ENCODE measurements at places on chromosomes 5 and 9.
A peak's percentile ranks its signal among the peaks of the same experiment; 100 is the strongest.

DNA sequence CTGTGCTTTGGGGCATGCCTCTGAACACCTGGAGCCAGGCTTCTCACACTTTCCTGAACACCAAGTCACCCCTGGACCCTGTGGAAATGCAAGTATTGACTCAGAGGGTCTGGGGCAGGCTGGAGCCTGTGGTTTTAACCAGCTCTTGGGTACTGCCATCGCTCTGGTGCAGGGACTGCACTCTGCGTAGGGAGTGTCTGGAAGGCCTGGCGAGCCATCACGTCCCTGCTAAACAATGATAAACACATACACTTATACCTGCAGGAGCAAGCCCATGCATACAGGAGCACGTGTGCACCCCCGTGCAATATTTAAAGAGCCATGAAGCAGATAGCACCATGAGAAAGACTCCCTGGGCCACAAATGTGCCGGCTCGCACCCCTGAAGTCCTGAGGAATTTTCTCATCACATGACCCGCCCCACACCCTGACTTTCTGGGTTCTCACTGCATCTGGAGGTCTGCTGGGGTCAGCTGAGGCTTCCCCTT lies 267.7 kb downstream of the GADD45G start:
- DNase-seq: no peak

- DNase-seq: no peak
Observed at GRCh38 chr5:57303985-57304384, 130.1 kb downstream of the GPBP1 start.

- peak; percentile 58 for DNase-seq
Observed at GRCh38 chr9:85900504-85901201, 40.3 kb upstream of the NAA35 start.

DNA sequence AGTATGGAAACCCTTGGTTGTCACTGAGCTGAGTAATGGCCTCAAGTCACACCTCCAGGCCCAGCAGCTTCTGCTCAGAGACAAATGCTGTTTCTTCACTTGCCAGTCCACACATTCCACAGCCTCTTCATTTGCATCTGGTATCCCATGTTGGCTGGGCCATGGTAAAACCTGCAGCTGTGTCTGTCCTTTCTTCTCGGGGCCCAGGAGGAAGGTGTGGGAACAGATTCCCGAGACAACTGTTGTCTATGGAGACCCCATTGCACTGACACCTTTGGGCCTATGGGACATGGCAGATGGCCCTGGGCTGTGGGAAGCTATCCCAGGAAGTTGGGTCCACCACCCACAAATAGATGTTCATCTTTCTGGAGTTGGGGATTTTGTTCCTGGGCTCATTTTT lies 85.1 kb downstream of the MACROH2A1 start:
- no peak for DNase-seq

- DNase-seq: no peak
Observed at GRCh38 chr9:96062031-96062430, 186.5 kb downstream of the ERCC6L2 start.

DNA sequence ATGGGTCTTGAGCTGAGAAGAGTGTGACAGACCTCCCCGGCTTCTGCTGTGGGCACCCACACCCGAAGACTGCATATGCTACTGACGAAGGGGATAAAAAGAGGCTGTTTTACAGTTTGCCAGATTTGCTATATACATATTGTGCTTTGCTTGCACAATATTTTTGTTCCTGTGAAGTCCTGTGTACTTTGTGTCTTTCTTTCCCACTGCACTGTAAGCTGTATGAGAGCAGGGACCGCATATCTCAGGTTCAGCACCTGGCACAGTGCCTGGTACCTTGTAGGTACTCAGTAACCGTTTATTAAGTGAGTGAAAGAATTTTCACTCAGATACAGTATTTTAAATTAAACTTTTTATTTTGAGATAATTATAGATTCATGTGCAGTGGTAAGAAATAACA lies 8.2 kb upstream of the GARNL3 start:
- DNase-seq: no peak

DNA sequence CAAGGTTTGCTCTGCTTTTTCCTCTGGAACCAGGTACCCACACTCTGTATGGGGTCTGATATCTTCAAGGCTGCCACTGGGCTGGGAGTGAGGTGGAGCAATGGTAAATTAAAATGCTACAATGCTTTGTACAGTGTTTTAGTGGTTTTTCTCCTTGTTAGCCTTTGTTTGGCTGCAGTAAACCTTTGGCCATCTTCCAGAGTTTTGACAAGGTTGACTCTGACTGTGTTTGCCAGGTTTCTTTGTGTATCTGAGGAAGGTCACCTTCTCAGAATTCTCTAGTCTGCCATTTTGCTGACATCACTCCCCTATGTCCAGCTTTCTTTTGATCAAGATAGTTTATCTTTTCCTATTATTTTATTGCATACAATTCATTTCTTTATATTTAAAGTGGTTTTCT lies 11.2 kb downstream of the SPATA31D1 start:
- no peak for DNase-seq

GRCh38 chr5:7753596-7753995 lies 97.3 kb downstream of the CFAP90 start:
- DNase-seq: no peak

- DNase-seq: peak; percentile 24
Observed at GRCh38 chr9:114271556-114272510, 51.1 kb upstream of the ORM1 start.

DNA sequence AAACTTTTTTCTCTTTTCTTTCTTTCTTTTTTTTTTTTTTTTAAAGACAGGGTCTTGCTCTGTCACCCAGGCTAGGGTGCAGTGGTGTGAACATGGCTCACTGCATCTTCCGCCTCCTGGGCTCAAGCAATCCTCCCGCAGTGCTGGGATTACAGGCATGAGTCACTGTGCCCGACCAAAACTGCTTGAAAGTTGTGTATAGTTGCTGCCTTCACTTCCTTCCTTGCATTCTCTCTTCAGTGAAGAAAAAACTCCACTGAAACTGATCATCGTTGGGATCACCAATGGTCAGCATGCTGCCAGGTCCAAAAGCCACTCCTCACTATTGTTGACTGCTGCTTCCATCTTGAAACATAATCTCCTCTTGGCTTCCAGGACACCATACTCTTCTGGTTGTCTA lies 66.6 kb upstream of the CTNNA1 start:
- no peak for DNase-seq

GRCh38 chr5:176810081-176810597 lies at the start of gene UNC5A:
UNC5A (plus strand) TSS chr5:176810559; CDS start chr5:176810751, 192 bp downstream.
- DNase-seq: peak; percentile 75

DNA sequence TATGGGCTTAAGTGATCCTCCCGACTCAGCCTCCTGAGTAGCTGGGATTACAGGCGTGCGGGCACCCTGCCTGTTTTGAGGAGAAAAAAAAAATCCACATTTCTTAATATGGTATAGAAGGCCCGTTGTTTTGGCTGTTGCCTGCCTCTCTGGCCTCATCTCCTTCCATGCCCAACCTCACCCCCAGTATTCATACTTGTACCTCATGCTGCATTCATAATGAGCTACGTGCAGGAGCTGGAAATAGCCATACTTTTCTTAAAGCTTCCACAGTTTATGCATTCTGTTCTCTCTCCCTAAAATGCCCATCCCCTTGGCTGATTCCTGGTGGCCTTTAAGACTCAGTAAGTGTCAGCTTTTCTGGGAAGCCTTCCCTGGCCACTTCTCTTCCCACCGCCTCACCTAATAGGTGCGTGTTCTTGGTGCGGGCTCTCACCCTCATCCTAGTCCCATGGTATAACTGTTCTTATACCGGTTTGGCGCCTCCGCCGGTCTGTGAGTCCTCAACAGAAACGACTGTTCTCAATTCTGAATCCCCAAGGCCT lies 2.1 kb upstream of the TPM2 start:
- no peak for DNase-seq

GRCh38 chr9:131239161-131239975 lies 36.9 kb downstream of the FAM78A start:
- DNase-seq: no peak

GRCh38 chr5:154544646-154545045 lies 66.6 kb upstream of the HAND1 start:
- no peak for DNase-seq

DNA sequence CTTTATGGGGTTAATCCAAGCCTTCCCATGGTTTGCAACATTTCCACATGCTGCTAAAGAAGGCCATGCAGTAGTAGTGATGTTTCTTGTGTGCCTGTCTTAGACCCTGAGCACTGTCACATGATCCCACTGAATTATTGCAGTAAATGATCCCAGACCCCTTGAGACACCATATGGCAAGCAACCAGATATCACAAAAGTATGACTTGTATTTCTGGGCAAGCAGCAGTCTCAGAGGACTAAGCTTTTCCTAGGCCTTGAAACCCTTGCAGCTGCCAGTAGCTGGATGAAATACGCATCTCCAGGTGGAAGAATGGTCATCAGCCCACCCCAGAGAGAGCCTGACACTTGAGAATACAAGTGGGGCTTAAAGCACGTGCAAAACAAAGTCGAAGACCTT lies 41.8 kb downstream of the CDO1 start:
- DNase-seq: no peak

DNA sequence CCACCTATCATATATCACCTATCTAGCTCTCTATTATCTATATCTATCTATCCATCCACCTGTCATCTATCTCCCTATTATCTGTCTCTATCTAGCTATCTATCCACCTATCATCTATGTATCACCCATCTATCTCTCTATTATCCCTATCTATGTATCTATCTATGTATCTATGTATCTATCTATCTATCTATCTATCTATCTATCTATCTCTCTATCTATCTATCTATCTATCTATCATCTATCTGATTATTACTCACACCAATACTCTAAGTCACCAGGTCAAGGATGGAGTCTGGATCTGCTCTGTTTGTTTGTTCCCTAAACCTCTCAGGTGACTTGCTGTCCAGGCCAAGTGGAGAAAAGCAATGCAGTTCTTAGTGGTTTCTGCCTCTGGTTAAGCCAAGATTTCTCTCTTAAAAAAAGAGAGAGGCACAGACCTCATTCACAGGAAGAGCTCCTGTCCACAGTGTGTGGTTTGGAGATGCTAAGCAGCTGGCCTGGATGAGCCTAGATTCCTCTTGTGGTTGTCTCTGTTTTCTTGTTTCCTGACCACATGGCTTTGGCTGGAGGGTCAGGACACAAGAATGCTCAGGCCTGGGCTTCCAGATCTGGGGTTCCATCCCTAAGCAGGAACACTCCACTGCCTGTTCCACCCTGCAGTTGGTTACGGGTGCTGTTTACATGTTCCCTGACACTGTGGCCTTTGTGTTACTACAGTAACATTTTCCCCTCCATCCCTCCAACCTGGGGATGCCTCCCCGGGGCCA lies 133.4 kb downstream of the PHF2 start:
- no peak for DNase-seq

GRCh38 chr9:84212982-84213381 lies 127.6 kb downstream of the SLC28A3 start:
- no peak for DNase-seq

- DNase-seq: no peak
Observed at GRCh38 chr5:143401227-143402016, 2.1 kb downstream of the NR3C1 start.

DNA sequence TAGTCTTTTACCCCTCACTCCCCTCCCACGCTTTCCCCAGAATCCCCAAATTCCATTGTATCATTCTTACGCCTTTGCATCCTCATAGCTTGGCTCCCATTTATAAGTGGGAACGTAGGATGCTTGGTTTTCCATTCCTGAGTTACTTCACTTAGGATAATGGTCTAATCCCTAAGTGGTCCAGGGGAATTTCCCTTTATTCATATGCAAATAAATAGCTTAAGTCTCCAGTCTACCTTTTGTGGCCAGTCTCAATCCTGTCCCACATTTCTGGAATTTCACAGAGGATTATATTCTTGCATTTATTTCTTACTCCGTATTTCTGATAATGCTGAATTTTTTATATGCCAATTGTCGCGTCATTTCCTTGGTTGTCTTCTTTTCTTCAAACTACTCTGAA lies 245.6 kb upstream of the DAB2 start:
- no peak for DNase-seq

- DNase-seq: no peak
Observed at GRCh38 chr5:109953761-109954160, 264.0 kb downstream of the MAN2A1 start.

DNA sequence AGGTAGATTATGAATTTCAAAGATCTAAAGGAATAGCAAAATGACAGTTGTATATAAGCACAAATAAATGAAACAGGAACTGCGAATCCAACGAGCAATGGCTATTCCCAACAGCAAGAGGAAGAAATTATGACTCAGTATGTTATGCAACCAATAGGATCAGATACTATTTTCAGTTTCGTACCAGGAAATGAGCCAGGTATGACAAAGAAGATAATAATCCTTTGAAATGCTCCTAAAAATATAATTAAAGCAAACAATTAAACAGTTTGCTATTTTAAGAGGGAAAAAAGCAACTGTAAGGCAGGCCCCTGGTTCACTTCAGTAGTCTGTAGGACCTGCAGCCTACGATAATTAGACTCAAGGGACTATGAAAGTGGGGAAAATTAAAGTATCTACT lies 58.9 kb downstream of the AUH start:
- DNase-seq: no peak

GRCh38 chr5:99025298-99026045 lies 96.7 kb upstream of the CHD1 start:
- DNase-seq: no peak

DNA sequence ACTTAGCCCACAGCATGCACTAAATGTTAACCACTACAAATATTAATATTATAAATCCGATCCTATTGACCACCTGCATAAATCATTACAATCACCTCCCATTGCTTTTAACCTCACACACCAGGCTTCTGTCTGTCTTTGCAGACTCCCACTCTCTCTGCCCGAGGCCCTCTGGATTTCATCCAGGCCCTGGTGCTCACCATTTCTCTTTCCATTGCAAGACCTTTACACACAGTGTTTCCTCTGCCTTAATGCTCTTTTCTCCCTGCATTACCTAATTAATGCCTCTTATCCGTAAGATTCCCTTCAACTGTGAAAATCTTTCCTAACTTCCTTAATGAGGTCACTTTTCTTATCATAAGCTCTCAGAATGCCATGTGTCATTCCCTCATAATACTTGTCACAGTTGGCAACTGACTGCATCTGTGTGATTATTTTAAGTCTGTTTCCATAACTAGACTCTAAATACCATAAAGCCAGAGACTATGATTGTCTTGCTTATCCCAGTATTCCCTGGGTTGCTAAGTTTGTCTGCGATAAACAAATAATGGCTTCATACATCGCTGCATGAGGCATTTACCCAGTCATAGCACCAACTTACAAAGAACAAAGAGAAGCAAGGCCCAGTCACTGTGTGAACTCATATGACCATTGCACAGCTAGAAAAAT lies 155.1 kb downstream of the CCDC192 start:
- DNase-seq: no peak

- DNase-seq: no peak
Observed at GRCh38 chr5:164217464-164217863, 712.0 kb downstream of the MAT2B start.

GRCh38 chr5:416636-416960 lies 26.4 kb upstream of the EXOC3 start:
- no peak for DNase-seq

DNA sequence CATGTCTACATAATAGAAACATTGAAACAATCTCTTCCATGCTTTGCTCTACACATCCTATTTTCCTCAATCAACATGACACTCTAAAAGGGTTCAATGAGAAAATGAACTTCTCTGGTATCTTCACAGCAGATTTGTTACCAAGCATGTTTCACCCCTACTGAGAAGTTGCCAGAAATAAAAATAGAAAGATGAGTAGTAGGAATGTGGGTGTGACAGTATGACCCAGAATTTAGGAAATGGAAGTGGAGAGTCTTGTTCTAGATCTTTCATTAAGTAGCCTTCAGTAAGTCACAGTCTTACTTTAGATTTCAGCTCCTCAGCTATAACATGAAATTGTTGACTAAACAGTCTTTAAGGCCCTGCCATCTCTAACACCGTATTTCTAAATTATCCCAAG lies 581.8 kb downstream of the EFNA5 start:
- DNase-seq: no peak

Data from stimulated activated CD4-positive, alpha-beta T cell treated with anti-CD3 and anti-CD28 coated beads, Interleukin-2, amount 100 ng/mL, for 24 hours (primary cell).